ENCODE measurements at places on chromosomes 5 and 9.

GRCh38 chr9:98108531-98109031 lies 10.4 kb downstream of the TRIM14 start:
- peak; percentile 75 for DNase-seq

- no peak for DNase-seq
Observed at GRCh38 chr5:159552751-159553150, 222.5 kb upstream of the IL12B start.

- DNase-seq, result no peak
Observed at GRCh38 chr9:36742264-36742663, 169.6 kb downstream of the MELK start.

GRCh38 chr5:107513337-107514085 lies 157.2 kb downstream of the EFNA5 start:
- no peak for DNase-seq

GRCh38 chr9:92405818-92406217 lies 1.4 kb upstream of the OGN start:
- no peak for DNase-seq

DNA sequence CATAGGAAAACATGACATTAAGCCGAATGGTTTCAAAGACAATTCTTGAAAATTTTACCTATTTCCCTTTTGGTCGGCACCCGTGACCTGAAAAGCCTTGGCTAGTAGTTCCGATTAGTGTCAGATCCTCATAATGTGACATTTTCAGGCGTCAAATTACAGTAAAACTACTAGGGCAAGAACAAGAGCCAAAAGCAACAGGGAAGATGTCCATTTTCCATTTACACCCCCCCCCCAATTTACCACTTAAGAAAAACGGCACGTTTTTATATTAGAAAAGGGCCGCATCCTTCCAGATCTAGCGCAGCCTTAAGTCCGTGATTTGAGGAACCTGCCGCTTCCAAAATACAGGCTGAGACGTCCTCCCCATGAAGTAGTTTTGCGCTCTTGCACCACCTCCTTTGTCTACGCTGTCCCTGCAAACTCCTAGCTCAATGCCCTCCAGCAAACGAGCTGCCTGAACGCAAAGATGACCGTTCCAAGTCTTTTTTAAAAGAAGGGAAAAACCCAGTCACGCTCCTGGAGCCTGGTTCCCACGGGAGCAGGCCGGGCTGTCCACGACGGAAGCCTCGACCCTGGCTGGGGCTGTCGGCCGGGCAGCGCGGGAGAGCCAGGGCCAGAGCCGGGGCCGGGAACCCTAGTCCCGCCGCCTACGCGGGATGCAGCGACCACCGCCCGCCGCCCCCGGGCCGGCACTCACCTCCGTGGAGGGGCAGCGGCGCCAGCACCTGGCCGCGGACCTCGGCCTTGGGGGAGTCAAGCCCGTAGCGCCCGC lies 616 bp downstream of the RNF130 start:
- DNase-seq, result peak; percentile 59

GRCh38 chr5:160919626-160920025 lies 67.6 kb upstream of the ATP10B start:
- DNase-seq, result no peak

- peak; percentile 79 for DNase-seq
Observed at GRCh38 chr5:142795251-142795650, 25.1 kb downstream of the ARHGAP26 start.

DNA sequence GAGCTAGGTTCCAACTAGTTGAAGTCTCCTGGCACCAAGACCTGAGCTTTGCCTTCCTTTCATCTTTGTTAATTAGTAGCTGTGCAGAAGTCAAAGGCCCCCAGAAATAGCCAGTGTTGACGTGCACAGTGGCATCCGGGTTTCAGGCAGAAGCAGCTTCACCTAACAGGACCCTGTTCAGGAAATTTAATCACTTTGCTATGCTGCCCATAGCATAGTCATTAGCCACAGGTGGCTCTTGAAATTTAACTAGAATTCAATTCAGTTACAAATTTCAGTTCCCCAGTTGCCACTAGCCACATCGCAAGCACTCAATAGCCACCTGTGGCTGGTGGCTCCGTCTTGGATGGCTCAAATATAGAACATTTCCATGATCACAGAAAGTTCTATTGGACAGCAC lies 179.1 kb downstream of the GOLPH3 start:
- DNase-seq, result no peak

DNA sequence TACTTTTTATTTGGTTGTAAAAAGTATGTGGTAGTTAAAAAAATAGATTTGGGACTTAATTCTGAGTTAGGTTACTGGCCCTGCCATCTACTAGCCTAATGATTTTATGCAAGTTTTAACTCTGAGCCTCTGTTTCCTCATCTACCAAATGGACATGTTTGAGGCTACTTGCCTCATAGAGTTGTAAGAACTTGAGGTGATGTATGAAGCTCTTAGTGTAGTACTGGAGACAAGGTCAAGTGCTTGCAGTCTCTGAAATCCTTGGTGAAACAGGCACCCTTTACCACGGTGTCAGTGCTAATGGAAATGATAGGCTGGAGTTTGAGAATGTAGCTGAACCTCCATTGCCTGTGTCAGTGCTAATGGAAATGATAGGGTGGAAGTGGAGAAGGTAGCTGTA lies 15.3 kb downstream of the GPR107 start:
- DNase-seq, result peak; percentile 29

DNA sequence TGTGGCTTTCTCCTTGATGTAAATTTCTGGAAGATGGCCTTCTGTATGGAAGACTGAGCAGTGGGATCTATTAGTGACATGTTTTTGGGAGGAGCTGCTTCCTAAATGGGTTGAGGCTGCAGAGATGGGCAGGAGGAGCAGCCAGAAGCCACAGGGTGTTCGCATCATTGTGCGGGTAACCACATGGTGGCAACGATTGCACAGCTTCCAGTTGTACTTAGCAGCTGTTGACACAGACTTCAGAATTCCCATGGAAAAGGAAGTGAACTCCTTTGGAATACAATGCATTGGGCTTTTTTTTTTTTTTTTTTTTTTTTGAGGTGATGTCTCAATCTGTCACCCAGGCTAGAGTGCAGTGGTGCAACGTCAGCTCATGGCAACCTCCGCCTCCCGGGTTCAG lies 297.3 kb downstream of the NR3C1 start:
- no peak for DNase-seq

DNA sequence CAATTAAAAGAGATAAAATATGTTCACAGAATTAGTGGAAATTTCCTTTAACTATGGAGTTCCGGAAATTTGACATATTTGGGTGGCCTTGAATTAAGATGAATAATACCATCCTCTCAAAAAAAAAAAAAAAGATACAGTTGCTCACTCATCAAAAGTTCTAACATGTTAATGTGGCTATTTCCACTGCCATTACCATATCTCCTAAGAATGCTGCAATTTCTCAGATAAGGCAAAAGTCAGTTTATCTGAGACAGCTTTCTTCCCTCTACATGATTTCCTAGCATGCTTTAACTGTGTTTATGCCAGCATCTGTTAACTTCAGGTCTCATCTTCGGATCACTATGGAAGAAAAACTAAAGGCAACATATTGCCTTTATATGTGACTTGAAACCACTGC lies 2.6 kb downstream of the FASTKD3 start:
- no peak for DNase-seq

DNA sequence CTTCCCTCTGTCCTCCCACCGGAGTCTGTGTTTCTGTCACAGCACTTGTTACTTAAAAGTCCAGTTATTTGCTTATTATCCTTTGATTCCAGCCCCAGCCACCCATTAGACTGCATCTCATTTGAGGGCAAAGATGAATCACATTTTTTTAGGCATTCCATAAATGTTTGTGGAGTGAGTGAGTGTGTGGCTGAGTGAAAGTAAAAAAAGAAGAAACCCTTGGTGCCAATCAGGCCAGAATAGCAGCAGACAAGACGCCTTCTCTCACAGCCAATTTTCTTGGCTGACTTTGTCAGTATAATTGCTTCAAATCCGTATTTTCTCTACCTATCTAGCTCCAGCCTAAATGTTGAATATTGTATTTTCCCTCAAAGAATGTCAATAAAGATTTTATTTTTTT lies 613.0 kb upstream of the WWC1 start:
- no peak for DNase-seq

DNA sequence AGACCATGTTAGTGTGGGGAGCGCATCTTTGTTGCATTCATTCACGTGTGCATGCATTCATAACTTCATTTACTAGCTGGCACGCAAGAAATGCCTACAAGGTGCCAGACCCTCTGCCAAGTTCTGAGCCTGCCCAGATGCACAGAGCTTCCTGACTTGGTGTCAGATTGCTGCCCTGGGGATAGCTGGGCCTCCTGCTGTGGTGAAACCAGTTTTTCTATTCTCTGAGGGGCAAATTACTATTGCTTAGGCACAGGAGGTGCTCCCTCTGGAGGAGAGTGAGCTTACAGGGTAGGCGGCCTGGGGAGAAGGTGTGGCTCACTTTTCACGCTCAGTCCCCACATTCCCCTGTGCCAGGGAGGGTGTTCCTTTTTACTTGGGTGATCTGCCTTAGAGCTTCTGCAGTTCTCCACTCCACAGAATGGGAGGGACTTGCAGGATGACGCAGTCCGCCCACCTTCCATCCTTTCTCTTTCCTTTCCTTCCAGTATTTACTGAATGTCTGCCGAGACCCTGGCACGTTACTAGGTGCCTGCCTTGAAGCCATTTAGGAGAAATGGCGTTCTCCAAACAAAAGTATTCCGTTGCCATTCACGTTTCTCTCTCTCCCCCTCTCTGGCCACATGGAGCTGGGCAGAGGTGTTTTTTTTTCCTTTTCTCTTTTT lies 27.9 kb upstream of the CTNNA1 start:
- no peak for DNase-seq

DNA sequence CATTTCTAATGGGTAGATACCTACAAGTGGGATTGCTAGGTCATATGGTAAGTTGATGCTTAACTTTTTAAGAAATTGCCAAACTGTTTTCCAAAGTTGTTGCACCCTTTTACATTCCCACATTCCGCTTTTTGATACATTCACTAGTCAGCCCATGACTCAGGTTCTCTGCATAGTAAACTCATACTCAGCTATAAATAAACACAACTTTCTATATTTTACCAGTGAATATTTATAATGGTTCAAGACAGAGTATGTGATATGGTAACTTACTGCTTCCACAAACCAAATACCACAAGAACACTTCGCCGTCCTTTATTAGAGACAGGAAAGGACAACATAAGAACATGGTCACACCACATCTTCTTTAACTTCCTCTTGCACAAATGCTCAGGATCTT lies 54.0 kb downstream of the PLPP1 start:
- DNase-seq, result no peak

GRCh38 chr9:94270009-94270408 lies 10.9 kb downstream of the ZNF169 start:
- DNase-seq, result no peak

- no peak for DNase-seq
Observed at GRCh38 chr5:123367739-123368138, 55.5 kb downstream of the CEP120 start.

DNA sequence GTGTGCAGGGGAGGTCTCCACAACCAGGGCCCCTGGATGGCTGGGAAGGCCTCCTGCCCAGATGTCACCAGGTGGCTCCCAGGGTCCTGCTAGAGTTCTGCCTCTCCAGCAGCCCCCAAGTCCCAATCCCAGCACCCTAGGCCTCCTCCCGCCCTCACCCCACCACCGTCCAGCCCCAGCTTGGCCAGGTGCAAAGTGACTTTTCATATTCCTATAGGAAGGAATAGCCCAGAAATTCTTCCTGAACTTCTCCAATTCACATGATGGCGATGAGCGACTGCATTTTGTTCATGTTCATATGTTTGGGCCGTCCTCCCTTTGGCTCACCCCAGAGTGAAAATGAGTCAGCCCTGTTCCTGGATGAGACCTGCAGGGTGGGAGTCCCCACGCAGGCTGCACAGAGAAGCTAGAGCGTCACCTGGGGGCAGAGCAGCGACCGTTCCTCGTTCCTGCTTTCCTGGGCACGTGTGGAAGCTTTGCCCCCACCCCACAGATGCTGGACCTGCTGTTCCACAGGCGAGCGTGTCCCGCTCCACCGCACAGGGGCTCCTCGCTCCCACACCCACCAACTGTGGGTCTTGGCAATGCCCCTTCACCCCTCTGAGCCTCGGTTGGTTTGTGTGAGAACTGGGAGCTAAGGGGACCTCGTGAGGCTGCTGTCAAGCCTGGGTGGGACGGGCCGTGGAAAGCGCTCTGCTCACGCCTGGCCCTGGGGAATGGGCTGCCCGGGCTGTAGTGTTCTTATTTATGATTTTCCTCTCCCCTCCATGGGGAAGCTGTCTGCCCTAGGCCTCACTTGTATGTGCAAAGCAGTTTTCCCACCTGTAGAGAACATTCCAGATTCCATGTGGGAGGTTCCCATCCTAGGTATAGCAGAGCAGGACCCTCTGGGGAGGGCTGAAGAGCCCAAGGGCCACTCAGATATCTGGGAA lies 6.9 kb downstream of the MRPS2 start:
- DNase-seq, result no peak
